ENCODE measurements at places on chromosomes 13 and 19.

DNA sequence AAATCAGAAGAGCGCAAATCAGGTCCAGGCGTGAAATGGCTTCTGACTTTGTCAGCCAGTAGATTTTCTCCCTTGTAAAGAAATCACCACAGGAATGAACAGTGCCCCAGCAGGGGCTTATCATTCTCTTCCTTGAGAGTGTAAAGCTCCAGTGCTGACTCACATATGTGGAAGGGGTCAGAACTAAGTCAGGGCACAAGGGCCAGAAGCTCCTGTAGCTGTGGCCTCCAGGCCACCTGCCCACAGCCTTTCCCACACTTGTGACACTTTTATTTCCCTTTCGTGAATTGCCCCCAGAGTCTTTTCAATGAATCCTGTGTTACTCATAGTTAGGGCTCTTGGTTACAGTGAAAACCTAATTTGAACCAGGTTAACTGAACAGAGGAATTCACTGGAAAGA lies 99.6 kb downstream of the SUCLA2 start:
- no peak for DNase-seq

DNA sequence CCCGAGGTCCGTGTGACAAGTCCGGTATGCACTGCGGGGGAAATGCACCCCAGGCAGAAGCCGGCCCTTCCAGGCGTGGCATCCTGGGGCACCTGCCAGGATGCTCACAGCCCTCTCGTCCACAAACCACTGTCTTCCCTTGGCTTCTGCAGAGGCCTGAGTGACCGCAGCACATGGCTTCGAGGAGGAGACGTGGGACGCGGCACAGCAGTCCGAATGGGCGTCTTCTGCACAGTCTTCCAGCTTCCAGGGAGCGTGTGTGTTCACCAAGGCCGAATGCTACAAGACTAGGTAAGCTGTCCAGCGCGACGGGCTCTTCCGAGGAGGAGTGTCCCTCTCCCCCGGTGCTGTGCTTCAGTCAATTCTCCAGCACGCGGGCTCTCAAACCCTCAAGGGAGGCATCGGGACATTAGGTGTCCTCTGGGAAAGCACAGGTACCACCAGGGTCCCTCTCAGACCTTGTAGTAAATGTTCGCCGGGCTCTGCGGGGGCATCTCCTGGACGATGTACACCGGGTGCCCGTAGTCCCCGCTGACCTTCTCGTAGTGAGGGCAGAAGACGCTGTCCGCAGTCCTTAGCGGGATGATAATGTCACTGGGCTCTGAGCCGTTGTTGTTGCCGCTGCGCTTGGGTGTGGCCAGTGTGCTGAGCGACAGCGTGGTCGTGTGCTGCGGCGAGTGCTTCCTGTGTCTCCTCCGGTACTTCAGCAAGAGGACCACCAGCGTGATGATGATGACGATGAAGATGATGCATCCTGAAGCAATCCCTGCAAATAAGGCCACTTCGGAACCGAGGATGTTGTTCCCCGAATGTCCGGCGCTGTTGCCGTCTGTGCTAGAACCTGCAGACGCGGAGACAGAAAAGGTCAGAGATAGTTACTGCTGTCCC lies 42.6 kb downstream of the EFNB2 start:
- DNase-seq, result no peak

DNA sequence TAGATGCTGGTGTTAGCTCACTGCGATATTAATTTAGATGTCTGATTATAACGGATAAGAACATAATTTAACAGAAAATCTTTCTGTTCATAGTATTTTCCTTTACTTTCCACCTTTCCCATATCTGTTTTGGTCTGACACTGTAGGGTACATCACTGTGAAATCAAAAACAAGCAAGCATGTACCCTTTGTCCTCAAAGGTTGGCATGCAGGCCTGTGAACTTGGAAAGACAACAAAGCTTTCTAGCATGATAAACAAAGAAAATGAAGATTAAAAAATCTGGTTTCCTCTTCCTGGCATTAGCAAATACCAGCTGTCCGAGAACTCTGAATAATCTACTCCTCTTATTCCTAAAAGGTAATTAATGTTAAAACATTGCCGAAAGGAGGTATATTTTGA lies 31.6 kb downstream of the THSD1 start:
- no peak for DNase-seq

DNA sequence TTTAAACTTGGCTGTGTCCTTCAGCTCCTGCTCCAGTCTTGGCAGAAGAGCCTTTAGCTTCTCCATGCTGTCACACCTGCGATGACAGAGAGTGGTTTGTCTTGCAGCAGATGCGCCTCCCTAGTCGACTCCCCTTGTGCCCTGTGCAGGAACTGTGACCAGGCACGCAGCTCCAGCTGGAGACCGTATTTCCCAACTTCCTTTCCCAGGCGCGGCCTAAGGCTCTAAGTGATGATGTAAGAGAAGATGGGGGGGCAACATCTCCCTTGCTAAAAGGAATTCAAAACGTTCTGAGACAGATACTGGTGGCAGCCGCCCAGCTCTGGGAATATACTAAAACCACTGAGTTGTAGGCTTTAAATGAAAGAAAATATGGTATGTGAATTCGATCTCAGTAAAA lies 16.3 kb downstream of the DCUN1D2 start:
- DNase-seq, result no peak

- DNase-seq, result no peak
Measured at GRCh38 chr19:29532956-29533355, 7.2 kb downstream of the VSTM2B start.

GRCh38 chr19:4369888-4370260 lies 26.5 kb downstream of the MPND start:
- peak; percentile 63 for DNase-seq

- DNase-seq, result no peak
Measured at GRCh38 chr19:17922138-17922537, 10.7 kb upstream of the CCDC124 start.

DNA sequence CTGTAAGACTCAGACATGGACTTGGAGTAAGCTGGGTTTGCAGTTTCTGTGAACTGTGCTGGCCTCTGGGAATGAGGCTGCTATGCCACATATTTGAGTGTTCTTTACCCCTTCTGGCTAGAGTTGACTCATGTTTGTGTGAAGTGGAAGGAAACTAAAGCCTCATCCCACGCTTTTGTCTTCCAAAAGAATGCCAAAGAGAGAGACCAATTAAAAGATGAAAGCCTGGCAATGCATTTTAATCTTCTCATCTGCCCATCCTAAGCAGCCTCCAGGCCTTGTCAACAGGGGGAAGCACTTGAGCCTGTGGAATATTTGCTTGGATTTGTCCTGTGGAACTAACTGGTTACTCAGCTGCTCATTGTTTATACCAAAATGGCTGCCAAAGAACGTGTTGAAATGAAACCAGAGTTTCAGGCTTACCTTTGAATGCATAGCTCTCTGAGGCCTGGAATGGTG lies 49.1 kb downstream of the LMO7 start:
- no peak for DNase-seq

Measured in stimulated activated CD8-positive, alpha-beta memory T cell treated with anti-CD3 and anti-CD28 coated beads, Interleukin-4, amount 100 ng/mL, for 4 hours (primary cell).